ENCODE measurements at places on chromosomes 6 and 20.

- no peak for DNase-seq
Measured at GRCh38 chr6:108465098-108465495, 95.6 kb upstream of the FOXO3 start.

DNA sequence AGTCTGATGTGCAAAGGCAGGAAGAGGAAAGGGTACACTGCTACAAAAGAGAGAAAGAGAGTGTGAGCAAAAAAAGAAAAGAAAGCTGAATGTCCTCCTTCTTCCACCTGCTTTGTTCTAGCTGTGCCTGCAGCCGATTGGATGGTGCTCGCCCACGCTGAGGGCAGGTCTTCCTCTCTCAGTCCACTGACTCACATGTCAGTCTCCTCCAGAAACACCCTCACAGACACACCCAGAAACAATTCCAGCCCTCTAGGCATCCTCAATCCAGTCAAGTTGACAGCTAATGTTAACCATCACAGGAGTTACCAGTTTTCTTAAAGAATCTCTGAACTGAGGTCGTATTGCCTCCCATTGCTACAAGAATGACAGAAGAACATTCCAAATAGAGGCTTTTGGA is 411.9 kb upstream of the SASH1 start:
- no peak for DNase-seq

DNA sequence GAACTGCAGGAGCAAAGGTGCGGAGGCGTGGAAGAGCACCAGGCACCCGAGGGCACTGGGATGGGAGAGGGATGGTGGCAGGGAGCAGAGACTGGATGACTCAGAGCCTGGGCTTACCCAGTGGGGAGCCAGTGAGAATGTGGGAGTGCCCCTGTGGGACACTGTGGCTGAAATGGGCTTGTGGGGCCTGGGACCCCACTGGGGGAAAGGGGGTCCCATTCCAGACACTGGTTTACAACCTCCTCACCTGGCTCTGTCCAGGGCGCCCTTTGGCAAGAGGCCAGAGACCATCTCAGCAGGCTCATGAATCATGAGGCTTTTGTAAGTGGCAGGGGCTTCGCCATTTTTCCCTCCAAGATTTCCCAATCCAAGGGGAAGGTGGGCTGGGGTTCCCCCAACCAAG is 124.0 kb upstream of the MAFB start:
- DNase-seq, result no peak

DNA sequence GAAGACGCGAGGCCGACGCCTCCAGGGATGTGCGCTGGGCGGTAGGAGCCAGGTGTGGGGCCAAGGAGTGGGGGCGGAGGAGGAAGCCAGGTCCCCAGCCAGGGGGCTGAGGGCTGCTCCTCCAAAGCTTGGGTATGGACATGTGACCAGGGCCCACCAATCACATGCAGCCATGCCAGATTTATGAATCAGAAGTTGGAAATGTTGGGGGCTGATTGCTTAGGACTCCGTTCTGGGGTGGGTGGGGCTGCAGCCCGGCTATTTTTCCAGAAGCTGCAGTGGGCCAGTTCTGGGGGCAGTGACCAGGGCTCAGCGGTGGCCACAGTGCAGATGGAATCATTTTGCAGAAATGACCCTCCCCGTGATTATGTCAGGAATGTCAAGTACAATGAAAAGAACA is 96.0 kb downstream of the CEBPB start:
- no peak for DNase-seq

- DNase-seq, result no peak
Measured at GRCh38 chr6:87807475-87807874, 105.4 kb upstream of the AKIRIN2 start.

GRCh38 chr20:695165-695866 is 19.7 kb upstream of the SCRT2 start:
- DNase-seq, result no peak

- no peak for DNase-seq
Measured at GRCh38 chr6:20724443-20725190, 190.4 kb downstream of the CDKAL1 start.

- DNase-seq, result no peak
Measured at GRCh38 chr6:107114926-107115694, at the start of gene BEND3. TSS of gene BEND3 (minus strand) at chr6:107115515. CDS start at chr6:107099285, 16,230 bp downstream.

DNA sequence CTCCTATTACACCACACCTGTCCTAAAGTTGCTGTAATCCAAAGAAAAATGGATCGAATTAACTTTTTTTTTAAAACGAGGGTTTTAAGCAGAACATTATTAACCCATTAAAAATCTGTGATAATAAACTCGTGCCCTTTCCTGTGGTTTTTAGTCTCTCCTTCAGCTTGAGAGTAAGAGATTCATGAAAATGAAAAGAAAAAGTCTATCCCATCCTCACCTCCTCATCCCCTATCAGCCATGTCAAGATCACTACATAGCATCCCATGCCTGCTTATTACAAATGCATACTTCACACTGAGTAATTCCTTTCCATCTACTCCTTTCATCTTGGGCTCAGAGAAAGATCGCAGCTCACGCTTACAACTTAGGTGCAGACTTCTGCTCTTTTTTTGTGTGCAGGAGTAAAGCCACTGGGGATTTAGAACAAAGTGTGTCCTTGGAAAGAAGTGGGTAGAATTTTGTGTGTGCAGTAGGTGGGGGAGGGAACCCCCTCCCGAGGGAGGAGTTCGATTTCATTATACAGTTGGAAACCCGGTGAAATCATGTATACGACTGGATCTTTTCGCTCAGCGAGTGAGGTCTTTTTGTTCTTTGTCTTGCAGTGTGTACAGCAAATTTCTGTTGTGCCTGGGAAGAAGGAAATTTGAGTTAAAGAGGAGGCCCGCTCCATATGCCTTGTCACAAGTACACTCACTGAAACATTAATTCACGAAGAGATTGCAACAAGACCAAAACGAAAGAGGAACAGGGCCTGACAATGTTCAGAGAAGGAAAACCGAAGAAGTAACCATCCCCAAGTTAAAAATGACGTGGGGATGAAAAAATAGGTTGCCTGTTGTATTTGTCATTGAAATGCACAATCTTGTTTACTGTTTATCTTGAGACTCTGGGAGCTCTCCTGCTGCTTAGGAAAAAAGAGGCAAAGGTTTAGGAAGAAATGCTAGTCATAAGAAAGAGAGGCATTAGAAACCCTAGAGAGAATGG is 146.5 kb upstream of the ZNF217 start:
- no peak for DNase-seq

DNA sequence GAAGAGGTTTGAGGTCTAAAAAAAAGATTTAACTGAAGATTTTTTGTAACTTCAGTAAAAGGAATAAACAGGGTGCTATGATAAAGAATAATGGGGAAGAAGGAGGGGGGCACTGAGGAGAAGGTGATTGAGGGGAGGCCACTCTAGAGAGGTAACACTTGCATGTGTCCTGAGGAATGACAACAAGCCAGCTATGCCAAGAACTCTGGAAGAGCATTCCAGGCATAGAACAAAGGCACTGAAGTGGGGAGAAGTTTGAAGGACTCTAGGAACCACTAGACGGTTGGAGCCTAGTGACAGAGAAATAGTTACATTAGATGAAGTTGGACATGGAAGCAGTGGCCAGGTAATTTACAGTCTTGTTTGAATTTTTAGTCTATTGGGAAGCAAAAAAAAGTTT is 10.8 kb upstream of the SF3B5 start:
- no peak for DNase-seq

GRCh38 chr6:56852260-56853010 is 102.5 kb upstream of the BEND6 start:
- no peak for DNase-seq

DNA sequence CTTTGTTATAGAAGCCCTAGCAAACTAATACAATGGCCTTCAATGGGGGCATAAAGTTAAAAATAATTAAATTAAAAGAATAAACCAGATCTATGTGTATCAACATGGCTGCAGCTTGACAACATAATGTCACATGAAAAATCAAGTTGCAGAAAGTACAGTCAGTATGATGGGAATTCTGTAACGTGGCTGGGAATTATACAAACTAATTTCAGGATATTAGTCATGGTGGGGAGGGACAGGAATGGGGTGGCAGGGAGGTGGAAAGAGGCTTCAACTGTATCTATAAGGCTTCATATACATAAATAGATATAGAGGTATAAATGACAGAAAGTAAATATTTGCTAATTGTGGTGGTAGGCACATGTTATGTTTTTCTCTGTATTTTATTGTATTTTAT is 107.1 kb downstream of the UNC5CL start:
- no peak for DNase-seq

GRCh38 chr20:24501764-24502556 is 32.5 kb downstream of the SYNDIG1 start:
- DNase-seq, result peak; percentile 25

DNA sequence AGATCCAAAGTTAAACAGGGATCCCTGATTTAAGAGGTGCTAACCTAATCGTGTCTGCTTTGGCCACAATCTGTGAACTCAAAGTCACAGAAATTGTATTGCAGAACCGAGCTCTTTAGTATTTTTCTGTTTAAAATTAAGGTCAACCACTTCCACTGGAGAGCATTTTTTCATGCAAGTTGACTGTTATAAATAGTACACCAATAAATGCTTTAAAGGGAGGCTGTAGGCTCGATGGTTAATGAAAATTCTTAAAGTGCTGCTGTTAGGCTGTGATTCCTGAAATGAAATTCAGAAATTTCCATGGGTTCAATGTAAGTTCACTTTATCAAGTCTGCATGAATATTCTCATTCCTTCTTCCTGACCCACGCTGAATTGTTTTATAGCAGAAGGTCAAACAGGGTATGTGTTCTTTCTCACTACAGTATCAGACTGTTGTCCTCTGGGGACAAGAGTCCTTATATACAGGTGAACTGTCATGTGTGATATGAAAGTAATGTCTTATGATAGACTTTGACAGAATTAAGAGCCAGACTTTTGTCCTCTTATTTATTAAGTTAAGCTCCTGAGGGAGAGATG is 92.5 kb upstream of the HDGFL1 start:
- no peak for DNase-seq

DNA sequence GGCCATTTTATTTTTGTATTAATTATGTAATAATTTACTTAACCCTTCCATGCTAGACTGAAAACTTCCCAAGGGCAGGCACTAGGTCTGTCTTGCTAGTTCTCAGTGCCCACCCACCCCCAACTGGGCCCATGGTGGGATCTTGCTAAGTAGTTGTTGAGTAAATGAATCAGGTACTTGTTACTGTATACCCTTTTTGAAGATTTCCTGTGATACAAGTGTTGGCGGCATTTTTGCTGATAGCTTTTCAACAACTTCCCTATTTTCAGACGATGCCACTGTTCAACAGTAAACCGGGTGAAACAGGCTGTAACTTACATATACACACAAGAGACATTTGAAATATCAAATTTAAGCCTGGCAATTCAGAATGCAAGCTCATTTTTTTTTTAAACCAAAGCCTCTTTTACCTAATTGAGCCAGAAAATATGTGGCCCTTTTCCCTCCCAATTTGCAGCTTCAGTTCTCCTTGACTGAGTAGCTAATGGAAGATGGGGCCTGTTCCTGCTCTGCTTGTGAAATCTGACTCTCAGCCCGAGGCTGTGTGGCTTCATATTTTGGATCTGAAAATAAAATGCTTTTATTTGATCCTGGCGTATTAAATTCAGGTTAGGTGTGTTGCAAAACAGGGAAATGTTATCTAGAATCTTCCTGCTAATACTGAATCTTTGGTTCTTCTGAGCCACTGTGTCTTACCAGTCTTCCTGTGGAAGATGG is 288.3 kb downstream of the NRN1 start:
- no peak for DNase-seq

- no peak for DNase-seq
Measured at GRCh38 chr6:169292338-169293124, 38.9 kb upstream of the THBS2 start.

DNA sequence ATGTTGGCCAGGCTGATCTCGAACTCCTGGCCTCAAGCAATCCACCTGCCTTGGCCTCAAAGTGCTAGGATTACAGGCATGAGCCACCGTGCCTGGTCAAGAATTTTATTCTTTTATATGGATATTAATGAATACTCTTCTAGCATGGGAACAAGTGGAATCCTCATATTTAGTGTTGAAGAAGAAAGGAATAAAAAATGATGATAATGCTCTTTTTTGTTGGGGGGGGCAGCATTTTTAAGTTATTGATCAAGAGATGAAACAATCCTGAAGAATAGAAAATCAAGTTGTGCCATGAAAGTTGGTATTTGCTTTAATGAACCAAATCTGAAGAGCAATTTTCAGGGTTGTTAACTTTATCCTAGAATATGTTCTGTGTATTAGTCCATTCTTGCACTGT is 6.7 kb upstream of the DNAAF9 start:
- DNase-seq, result no peak

GRCh38 chr20:46801003-46801702 is 91.7 kb downstream of the SLC2A10 start:
- DNase-seq, result no peak

- no peak for DNase-seq
Measured at GRCh38 chr6:166929542-166930189, 26.7 kb downstream of the RNASET2 start.

DNA sequence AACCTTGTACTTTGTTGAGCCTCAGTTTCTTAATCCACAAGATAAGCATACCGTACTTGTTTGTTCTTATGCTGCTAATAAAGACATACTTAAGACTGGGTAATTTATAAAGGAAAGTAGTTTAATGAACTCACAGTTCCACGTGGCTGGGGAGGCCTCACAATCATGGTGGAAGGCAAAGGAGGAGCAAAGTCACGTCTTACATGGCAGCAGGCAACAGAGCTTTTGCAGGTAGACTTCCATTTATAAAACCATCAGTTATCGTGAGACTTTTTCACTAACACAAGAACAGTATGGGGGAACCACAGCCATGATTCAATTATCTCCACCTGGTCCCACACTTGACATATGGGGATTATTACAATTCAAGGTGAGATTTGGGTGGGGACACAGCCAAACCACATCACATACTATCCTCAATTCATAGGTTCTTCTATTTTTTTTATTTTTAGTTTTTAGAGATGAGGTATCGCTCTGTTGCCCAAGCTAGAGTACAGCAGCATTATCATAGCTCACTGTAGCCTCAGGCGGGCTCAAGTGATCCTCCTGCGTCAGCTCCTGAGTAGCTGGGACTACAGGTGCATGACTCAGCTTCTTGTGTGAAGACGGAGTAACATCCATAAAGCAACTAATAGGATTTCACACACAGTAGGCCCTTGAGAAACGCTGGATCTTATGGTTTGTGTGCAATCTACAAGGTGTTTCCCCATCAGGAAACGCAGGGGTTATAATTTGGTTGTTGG is 76.7 kb upstream of the IYD start:
- DNase-seq, result no peak
